DMS53 (cell line): ENCODE measurements at places on chromosomes 3 and 15.
A peak's percentile ranks its signal among the peaks of the same experiment; 100 is the strongest.

DNA sequence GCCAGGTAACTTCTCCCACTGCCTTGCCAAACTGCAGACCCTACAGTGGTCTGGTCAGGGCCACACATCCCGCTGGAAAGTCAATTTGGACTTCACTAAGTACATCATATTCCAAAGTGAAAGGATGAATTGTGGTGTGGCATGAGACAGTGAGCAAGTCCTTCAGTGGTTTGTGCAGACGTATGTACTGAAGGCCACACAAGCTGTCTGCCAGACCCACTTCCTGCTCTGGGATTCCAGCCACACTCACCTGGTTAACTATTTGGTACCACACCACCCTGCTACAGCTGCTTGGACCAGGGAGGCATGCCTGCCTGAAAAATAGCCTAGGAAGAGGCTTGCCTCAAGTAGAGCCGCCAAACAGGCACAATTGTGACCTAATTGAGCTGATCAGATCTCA, 94.1 kb upstream of the STRIT1 start:
- no peak for DNase-seq

- no peak for DNase-seq
These were observed 6.7 kb downstream of the PAQR5 start for GRCh38 chr15:69305204-69305931.

GRCh38 chr3:152176241-152176640, 92.5 kb upstream of the MBNL1 start:
- DNase-seq: no peak

DNA sequence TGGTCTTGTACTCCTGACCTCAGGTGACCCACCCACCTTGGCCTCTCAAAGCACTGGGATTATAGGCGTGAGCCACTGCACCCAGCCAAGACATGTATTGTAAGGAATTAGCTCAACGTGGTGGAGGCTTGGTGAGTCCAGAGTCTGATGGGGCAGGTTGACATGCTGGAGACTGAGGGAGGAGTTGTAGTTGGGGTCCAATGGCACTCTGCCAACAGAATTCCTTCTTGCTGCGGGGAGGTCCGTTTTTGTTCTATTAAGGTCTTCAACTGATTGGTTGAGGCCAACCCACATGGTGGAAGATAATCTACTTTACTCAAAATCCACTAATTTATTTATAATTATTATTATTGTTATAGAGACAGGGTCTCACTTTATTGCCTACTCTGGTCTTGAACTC, 30.1 kb downstream of the PLA2G4D start:
- DNase-seq: no peak

DNA sequence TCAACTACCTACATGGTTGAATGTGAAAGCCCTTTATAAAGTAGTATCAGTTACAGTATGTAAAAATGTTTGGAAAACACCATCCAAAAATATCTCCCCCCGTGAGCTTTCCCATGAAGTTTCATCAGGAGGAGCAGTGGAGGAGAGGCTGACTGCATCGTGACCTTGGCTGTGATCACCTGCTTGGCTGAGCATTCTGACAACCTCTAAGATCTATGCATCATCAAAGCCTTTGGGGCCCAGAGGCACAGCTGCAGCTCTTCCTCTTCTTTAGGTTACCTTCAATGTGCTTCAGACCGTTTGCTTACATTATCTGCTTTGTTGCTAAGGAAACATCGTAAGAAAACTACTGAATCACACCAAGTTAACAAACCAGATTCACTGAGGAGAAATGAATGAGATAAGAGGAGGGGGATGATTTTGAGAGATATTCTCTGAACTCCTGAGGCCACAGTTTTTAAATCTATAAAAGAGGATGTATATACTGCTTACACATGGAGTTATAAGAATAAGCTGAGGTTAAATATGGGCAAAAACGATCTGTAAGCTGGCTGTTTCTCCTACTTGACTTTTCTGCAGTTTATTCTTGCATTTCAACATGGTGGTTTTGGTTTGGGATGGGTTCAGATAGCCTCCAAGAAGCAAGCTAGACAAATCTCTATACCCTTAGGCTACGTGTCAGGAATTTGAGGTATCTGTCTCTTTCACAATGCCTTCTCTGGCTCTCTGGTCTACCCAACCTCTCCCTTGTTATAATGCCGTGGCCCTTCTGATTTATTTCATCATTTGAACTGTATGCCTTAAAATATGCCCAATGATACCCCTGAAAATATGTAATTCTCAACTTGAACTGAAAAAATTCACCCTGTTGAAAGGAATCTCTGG, 4.0 kb downstream of the GCSAM start:
- peak; percentile 8 for DNase-seq

DNA sequence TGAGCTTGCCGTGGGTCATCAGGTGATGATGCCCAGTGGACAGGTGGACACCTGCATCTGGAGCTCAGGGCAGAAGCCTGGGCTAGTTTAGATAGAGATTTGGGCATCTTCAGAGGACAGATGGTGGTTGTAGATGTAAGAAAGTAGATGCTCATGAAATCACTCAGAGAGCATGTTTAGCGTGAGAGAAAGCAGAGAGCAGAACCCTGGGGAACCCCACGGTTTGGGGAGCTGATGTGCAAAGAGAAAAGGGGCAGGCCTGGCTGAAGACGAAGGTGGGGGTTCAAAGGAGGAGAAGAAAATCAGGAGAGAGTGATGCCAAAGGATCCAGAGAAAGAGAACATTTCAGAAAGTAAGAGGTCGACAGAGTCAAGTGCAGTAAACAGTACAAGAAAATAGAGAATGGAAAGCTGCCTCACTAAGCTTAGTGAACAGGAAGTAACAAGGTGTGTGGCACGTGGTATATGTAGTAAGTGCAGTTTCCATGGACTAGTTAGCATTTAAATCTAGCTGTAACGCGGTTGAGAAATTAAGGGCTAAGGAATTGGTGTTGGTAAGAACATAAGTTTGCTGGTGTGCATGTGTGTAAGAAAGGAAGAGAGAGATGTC, 13.5 kb downstream of the TIGIT start:
- no peak for DNase-seq

DNA sequence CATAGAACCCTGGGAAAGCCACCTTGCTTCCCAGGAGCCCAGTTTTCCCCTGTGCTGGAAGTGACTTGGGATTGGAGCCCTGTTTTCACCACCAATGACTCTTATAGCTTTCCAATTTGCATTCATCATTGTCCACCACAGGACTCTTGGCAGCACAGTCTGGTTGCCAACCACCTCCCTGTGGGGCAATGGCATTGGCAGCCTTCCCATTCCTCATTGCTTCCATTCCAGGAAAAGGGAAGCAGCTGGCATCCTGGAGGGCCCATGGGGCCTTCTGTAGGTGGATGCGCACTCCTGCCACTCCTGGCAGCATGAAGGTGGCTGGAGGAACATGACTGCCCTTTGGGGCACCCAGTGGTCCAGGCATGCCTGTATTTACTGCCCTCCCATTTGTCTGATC, 57.7 kb downstream of the FEM1B start:
- no peak for DNase-seq

GRCh38 chr15:48604567-48604966, 40.9 kb downstream of the FBN1 start:
- no peak for DNase-seq

DNA sequence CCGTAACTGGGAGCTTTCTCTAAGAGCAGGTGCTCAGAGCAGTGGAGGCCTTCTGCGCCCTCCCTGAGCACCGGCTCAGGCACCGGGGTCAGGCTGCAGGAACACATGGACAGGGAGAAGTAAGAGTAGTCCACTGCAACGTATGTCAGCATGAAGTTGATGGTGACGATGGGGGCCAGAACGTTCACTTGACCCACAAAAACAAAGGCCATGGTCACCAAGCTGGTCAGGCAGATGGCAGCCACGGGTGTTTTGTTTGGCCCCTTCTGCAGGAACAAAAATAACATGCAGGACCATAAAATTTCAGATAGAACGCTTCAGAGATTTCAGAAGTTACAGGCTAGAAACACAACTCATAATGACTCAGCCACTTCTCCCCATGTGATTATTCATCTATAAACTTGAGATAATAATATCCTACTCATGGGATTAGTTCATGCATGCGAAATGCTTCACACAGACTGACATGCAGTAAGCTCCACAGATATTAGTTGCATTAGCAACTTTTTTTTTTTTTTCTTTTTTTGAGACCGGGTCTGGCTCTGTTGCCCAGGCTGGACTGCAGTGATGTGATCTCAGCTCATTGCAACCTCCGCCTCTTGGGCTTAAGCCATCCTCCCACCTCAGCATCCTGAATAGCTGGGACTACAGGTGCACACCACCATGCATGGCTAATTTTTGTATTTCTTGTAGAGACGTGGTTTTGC, 52.2 kb upstream of the HEG1 start:
- DNase-seq: peak; percentile 35

DNA sequence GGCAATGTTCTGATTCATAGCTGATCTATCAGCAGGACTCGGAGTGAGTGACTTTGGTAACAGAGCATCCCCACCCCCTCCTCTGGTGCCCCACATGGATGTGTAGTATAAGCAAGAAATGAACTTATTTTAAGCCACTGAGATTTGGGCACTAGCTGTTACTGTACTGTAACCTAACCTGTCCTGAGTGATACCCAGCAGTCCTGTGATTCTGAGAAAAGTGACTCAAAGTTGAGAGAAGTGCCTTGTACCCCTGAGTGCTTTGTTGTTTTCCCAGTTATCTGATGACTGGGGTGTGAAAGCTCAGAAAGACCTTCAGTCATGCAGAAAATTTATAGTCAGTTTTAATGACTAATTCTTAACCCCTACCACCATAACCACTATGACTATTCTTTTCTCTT, 439.9 kb upstream of the RBMS3 start:
- no peak for DNase-seq

GRCh38 chr15:71133747-71134472, 18.6 kb downstream of the THSD4 start:
- DNase-seq: no peak

GRCh38 chr3:151387842-151388241, 3.3 kb upstream of the P2RY12 start:
- DNase-seq: no peak

DNA sequence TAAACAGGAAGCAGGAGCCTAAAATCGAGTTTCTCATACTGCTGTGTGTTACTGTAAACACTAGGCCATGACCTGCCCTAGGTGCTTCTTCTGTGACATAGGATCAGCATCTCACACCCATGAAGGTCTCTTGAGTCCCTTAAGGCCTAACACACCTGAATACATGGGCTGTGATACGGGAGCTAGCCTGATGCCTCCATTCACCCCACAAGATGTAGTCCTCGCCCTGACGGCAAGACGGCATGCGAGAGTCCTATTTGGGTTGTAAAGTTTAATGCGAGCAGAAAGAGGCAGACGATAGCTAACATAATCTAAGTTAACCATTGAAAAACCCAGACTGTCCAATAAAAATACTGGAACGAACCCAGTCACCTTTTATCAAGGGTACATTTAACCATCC, 241.1 kb upstream of the ICE2 start:
- DNase-seq: no peak

DNA sequence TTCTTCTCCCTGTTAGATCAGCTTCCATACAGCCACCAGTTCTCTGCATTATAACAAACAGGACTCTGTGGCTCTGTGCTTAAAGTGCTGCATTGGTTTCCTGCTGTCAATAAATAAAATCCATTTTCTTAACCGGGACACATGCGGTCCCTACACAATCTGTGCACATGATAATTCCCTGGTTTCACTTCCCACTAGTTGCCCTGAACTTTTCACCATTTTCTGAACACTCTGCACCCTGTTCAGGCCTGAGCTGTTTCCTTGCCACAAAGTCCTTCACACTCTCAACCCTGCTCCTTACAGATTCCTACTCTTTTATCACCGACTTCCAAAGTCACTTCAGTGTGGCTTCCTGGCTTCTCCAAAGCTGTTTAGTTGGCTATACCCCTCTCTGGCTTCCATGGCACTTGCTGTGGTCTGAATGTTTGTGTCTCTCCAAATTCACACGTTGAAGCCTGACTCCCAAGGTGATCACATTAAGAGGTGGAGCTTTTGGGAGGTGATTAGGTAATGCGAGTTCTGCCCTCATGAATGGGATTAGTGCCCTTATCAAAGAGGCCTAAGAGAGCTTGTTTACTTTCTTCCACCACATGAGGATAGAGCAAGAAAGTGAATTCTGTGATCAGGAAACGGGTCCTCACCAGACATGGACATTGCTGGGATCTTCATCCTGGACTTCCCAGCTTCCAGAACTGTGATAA, 233.4 kb downstream of the CHST2 start:
- no peak for DNase-seq

- no peak for DNase-seq
These were observed 64.2 kb downstream of the TNIK start for GRCh38 chr3:171396048-171396447.

GRCh38 chr15:27237319-27237939, 266.4 kb downstream of the GABRG3 start:
- peak; percentile 58 for DNase-seq

DNA sequence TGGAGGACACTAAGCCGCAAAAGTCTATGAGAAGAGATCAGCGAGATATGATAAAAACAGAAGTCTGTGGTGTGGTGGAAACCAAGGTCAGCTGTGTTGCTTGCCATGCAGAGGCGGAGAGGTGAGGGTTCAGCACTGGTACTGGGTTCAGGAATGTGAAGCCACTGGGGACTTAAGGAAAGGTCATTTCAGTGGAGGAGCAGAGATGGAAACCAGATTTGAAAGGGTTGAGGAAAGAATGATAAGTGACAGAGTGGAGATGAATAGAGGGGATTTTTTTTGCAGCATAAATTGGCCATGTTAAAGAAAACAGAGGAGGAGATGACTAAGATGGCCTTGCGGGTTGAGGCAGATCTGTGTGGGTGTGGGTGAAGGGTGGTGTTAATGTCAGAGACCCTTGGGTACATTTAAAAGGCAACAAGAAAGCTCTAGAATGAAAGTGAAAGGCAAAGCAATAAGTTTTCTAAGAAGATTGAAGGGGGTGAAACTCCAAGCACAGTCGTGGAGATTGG, 265.5 kb downstream of the ADAMTSL3 start:
- no peak for DNase-seq

DNA sequence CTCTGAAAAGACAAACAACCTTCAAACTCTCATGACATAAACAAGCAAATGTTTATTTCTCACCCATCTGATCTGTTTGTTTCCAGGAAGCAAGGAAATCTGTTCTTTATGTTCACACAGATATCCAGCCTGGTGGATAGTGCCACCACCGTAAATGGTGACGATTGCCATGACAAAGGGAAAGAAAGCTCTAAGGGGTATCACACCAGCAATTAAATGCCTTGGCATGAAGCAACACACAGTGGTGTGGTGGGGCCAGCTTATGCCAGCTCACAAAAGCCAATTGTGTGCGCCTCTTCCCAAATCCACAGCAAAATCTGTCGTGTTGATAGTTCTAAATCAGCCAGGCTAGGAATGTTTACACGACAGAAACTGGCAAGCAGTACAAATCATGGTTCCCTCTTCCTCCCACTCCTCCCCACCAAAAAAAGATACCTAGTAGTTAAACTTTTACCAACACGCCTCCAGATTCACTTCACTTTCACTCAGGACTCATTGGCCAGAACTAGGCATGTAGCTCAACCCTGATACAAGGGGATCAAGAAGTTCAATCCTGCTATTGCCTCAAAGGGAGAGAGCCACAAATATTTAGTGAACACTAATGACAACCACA, 189.2 kb upstream of the SLCO3A1 start:
- DNase-seq: no peak

- no peak for DNase-seq
These were observed 212.6 kb downstream of the ZBBX start for GRCh38 chr3:167167491-167167890.

GRCh38 chr3:32447865-32448400, 54.7 kb downstream of the CMTM6 start:
- DNase-seq: no peak

- DNase-seq: no peak
These were observed 252.9 kb upstream of the SOX2 start for GRCh38 chr3:181458857-181459256.

GRCh38 chr3:94616833-94617232, 554.0 kb downstream of the NSUN3 start:
- DNase-seq: peak; percentile 94

- DNase-seq: no peak
These were observed 257.2 kb upstream of the TPRG1 start for GRCh38 chr3:188914552-188914951.
